CD8-positive, alpha-beta T cell (primary cell): ENCODE measurements at places on chromosomes 5 and 9.

- no peak for DNase-seq
Observed at GRCh38 chr5:122435234-122435633, 123.2 kb downstream of the SNCAIP start.

DNA sequence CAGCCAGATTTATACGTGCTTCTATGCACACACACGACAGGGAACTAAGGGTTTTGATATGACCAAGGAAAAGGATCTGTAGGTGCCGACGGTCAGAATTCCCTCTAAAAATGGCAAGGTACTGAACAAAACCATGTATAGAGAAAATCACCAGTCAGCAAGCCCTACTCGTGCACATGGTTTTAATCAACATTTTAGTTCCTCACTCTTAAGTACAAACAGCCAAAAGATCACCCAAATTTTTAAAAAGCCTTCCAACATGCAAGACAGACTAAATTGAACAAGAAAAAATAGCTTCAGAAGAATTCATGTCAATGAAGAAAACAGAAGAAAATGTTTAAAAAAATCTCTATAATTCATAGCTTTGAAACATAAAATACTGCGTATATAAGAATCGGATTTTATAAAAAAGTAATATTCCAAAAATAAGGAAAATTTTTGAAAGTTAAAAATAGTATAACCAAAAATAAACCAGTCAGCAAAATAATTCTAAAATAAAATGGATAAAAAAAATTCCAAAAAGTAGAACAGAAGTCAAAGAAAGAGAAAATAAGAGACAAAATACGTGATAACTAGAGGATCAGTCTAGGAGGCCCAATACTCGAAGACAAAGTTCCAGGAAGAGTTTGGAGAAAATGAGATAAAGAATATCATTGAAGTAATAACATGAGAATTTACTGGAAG, 43.0 kb upstream of the KCNV2 start:
- no peak for DNase-seq

GRCh38 chr9:85914108-85914507, 26.8 kb upstream of the NAA35 start:
- DNase-seq, result peak; percentile 14

DNA sequence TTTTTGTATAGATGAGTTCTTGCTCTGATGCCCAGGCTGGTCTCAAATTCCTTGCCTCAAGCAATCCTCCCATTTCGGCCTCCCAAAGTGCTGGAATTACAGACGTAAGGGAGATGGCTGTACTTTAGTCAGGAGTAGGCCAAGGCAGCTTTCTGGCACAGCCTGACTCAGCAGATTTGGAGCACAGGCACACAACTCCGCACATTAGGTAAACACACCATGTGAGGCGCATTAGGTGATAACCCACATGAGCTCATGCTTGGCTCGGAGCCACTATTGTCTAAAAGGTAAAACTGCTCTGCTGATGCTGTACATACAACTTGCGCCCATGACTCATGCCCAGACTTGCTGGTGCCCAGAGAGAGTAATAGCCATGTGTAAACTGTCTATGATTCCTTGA, 1157.9 kb downstream of the TAF11L14 start:
- no peak for DNase-seq

DNA sequence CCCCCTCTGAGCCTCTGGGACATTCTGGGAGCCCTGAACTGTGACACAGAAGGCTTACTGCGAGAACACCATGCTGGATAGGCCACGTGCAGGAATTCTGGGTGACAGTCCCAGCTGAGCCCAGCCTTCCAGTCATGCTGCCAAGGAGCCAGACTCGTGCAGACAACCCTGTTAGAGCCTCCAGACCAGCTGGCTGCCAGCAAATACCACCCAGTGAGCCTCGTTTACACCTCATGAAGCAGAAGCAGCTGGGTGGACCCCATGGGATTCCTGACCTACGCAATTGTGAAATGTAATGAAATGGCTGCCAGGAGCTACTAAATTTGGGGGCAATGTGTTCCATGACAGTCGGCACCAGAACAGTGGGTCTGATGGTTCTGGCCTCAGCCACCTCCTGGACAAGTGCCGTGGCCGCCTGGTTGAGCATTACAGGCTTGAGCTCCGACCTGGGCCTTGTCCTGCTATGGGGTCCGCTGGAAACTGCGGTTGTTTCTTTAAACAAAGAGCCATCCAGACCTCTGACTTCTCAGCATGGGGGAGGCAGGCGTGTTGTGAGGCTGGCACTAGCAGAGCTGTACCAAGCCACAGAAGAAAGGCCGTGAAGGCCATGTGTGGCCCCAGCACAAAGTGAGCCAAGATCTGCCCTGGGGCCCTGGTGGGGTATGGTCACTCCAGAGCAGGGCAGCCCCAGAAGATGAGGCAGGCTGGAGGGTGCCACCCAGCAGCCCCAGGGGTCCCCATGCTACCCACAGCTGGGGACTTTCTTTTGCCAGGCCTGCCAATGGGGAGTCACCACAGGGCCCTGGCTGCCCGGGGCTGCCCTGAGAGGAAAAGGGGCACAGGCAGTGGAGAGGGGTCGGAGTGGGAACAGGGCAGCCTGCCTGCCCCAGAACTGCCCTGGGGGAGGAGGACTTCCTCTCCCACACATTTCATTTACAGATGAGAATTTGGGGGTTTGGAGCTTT, 19.3 kb upstream of the RXRA start:
- no peak for DNase-seq

DNA sequence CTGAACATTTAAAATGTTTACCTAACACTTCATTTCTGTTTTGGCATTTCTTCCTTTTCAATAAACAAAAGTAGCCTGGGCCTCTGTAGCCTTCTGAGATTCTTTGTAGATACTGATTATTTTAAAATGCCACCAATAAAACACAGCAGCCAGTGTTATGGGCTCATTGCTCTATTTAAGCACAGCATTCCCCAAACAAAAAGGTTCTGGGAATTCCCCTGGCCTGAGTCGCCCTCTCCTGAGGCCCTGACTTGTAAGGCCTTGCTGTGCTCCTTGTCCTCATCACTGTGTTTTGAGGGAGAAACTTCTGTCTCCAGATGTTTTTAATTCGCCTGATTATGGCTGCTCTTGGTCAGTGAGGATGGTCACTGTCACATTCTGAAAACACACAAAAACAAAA, 33.0 kb upstream of the CTXN3 start:
- no peak for DNase-seq

DNA sequence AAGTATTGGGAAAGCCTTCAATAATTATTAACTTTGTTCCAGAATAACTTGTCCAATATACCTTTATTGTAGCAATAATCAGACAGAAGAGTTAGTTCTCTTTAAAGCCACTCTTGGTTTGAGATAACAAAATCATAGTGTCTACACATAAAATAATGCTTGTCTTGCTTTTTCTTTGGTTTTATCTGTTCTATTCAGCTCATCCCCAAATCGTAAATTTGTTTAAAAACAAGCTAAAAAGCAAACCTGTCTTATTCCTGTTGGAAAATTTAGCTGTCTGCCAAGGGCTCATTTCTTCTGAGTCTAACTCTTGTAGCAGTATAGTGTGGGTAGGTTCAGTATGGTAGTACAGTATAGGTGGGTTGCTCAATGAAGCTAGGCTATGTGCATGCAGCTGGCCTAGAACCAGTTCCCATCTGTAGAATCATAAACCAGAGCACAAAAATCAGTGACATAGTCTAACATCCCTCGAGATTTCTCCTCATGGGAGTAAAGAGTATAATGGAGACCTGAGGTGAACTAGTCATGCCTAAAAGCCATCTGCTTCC, 17.9 kb upstream of the APBA1 start:
- DNase-seq, result no peak

DNA sequence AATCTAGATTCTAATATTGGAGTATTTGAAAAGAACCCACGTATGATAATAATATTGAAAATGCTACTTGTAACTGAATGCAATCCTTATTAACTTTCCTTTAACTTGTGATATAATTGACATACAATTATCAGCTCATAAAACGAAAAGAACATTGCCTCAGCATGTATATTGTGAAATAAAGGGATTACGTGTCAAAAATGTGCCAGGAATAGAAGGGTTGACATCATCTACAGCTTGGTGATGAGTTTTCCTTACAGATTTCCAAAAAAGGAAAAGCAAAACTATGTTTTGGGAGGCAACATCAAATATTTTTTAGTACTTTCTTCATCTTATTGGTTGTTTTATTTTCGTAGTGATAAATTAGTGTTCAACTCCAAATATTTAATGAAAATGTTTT, 266.0 kb upstream of the PTGER4 start:
- no peak for DNase-seq

GRCh38 chr9:116042321-116042720, 111.3 kb upstream of the PAPPA start:
- DNase-seq, result no peak

GRCh38 chr9:92897323-92897722, 19.5 kb upstream of the ZNF484 start:
- DNase-seq, result no peak

- no peak for DNase-seq
Observed at GRCh38 chr5:38835887-38836286, 9.9 kb upstream of the OSMR start.

DNA sequence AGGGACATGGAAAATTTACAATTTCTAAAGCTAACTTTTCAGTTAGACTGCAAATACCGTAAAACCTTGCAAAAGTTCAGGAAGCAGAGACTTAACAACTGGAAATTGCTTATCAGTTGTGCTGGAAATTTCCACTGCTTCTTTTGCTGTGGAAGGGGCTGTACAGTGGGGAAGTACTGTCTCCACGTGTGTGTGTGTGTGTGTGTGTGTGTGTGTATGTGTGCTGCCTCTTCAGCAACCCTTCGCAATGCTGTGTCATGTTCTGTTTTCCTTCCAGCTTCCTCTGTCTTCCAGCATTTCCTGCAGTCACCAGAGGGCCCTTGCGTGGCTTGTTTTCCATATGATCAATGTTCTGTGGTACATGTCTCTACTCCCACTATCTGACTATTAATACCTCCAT, 87.5 kb upstream of the RANBP3L start:
- DNase-seq, result no peak

DNA sequence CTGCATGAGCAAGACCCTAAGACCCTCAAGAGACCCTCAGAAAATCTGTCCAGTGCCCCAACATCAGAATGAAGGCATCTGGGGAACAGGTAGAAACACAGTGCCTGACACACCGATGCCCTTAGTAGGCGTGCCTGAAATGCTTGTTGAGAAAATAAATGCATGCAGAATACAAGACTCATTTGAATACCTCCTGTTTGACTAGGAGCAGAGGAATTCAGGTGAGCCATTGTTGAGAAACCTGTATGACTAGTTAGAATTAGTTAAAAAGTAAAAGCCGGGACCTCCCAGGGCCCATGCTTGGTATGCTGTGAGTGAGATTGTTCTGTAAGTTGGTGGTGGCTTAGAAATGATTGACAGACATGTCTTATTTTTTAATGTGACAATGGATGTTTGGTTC, 55.0 kb downstream of the WWC1 start:
- no peak for DNase-seq

DNA sequence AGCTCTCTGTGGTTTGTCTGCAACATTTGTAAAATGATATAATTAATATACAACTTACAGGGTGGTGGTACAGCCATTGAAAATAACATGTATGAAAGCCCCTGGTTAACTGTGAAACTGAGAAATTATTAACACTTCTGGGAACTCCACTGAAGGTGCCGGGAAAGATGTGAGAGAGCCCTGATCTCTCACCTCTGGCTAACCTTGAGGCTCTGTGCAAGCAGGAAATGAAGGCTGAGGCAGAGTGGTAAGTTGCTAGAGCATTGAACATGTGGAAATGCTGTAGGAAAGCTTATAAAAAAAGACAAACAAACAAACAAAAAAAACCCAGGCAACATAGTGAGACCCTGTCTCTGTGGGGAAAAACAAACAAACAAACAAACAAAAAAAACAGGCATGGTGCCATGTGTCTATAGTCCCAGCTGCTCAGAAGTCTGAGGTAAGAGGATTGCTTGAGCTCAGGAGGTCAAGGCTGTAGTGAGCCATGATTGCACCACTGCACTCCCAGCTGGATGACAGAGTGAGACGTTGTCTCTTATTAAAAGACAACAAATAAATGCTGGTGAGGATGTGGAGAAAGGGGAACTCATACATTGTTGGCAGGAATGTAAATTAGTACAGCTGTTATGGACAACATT, 7.5 kb downstream of the CATSPER3 start:
- no peak for DNase-seq

- no peak for DNase-seq
Observed at GRCh38 chr5:13569090-13569715, 375.3 kb downstream of the DNAH5 start.

DNA sequence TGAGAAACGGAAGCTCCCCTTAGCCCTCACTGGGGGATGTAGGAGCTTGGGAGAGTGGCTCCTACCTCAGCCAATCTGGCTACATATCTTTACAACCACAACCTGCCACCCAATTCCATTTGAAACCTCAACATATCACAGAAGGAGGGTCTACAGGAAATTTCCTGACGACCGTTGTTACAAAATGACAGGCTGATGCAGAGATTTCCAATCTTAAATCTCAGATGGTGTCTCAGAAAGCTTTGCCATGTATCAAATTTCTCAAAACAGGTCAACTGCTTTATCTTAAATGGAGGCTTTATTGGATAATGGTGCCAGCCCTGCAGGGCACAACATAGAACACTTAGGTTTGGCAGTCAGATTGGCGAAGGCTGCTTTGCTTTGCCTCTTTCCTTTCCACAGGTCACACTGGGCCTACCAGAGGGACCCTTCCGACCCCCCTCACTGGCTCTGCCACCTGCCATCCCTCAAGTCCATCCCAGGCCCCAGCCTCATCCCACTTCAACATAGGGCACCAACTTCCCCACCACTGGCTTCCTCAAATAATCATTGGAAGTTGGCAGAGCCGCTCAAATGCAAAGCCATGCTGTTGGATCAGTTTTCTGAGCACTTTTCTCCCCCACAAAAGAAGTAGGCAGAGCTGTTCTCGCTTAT, 11.1 kb upstream of the SPATA31E1 start:
- no peak for DNase-seq

GRCh38 chr5:78519198-78519941, 129.2 kb downstream of the LHFPL2 start:
- no peak for DNase-seq

DNA sequence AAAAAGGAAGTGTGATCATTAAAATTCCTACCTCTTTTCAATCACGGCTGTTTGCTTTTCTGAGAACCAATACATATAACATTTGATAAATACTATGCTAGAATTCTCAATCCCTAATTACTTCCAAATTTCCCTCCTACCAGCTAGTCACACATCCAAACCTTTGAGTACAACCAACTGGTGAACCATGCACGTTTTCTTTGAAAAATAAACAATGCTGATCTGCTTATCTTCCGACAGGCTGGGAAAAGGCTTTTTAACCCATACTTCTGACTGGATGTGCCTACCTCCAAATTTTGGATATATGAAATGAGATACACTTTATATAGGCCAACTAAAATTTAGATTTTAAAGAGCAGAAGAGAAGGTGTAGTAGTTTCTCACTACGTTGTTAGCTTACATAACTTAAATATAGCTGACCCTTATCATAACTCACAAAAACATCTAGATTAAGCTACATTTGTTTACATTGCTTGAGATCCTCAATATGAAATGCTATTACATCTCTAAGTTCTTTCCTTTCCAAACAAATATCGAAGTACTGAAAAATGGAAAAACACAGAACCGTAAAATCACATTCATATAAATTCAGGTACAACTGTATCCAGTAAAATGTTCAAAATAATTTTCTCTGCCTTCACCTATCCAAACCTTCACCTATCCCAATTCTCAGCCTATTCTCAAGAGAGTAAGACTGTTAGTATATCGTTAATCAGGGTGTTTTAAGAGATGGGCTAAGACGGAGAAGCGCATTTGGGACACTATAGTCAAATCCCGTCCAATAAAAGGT, 2.1 kb downstream of the NR3C1 start:
- DNase-seq, result no peak
